ENCODE measurements at places on chromosomes 2 and 18.

DNA sequence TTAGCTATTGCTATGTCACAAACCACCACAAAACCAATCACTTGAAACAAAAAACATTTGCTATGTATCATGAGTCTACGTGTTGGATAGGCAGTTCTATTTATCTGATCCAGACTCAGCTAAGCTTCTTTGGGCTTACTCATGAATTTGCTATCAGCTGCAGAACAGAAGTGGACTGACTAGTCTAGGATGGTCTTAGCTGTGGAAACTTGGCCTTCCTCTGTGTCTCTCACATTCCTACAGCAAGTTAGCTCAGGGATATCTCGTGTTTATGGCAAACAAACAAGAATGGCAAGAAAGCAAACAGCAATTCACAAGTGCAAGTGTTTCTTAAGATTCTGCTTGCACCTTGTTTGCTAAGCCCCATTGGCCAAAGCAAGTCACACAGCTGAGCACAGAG, 288.0 kb upstream of the TNP1 start:
- DNase-seq = no peak

- DNase-seq = no peak
These were observed 43.6 kb upstream of the TMEM18 start for GRCh38 chr2:720842-721241.

DNA sequence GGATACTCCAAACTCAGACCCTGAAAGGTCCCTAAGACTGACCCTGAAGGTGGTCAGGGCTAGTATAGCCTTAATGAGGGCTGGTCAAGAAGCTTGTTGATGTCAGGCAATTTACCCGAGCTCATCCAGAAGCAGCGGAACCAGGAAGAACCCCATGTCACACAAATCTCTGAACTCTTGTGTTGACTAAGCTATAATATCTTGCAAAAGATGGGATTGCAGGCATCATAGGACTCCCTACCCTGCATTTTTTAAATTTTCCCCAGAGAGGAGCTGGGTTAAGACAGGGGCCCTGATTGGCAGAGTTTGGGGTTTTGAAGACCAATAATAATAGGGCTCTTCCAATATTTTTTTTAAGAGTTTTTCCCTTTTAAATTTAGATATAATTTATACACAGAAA, 2.0 kb upstream of the PLEKHB2 start:
- DNase-seq = no peak

- DNase-seq = no peak
These were observed 25.9 kb downstream of the RAB12 start for GRCh38 chr18:8635087-8635486.
